Stimulated activated CD4-positive, alpha-beta T cell treated with anti-CD3 and anti-CD28 coated beads, Interleukin-1b, Interleukin-23, amount 100 ng/mL, for 24 hours (primary cell): ENCODE measurements at places on chromosomes 5 and 9.

DNA sequence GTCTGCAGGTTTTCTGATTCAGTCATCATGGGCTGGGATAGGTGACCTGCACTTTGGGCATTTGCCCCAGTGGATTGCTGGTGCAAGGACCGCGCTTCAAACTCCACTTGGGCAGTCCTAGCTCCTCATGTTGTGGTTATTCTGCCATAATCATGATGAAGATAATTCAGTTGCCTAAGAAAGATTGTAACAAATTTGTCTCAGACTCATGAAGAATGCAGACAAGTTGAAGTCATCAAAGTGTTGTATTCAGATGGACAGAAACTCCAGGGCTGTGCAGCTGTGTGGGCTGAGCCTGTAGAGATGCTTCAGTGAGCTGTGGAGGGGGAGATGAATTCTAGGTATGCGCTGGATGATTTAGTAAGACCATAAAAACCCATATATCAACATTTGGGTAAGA lies 38.5 kb downstream of the TARS1 start:
- DNase-seq: no peak

- no peak for DNase-seq
Measured at GRCh38 chr9:134222018-134222573, 57.7 kb upstream of the RNU6ATAC start.

- no peak for DNase-seq
Measured at GRCh38 chr5:41625571-41625970, 115.2 kb upstream of the PLCXD3 start.

DNA sequence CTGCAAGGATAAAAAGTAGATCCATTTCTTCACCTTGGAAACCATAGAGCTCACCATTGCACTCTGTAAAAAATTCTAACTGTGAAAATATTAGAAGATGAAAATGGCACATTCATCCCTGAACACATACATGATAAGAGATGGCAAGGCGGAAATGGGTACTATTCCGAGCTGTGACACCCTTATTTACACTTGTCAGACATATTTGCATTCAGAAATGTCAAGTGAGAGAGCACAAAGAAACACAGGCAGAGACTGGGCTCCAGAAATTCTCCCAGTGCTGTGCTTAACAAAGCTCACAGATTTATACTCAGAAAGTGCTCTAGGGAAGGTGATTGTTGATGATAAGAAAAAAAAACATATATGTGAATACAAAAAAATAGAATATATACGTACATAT lies 170.3 kb upstream of the PUM3 start:
- DNase-seq: no peak

DNA sequence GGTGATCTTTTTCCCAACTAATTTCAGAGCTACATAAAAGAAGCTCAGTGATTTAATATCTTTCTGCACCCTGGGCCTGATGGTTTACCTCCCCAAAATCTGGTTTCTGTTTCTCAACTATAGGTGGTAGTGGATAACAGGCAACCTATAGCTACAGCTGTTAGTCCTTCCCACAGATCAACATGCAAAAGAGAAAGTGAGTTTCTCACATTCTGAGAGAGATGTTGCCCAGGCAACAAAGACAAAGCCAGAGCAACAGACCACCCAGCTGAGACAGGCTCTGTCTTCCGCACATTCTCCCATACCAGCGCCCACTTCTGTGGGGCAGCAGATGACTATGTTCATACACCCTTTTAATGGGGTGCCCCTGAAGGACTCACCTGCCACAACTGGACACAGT lies 40.7 kb upstream of the PPP2R2B start:
- no peak for DNase-seq
